ENCODE measurements at places on chromosomes 1 and 21.

DNA sequence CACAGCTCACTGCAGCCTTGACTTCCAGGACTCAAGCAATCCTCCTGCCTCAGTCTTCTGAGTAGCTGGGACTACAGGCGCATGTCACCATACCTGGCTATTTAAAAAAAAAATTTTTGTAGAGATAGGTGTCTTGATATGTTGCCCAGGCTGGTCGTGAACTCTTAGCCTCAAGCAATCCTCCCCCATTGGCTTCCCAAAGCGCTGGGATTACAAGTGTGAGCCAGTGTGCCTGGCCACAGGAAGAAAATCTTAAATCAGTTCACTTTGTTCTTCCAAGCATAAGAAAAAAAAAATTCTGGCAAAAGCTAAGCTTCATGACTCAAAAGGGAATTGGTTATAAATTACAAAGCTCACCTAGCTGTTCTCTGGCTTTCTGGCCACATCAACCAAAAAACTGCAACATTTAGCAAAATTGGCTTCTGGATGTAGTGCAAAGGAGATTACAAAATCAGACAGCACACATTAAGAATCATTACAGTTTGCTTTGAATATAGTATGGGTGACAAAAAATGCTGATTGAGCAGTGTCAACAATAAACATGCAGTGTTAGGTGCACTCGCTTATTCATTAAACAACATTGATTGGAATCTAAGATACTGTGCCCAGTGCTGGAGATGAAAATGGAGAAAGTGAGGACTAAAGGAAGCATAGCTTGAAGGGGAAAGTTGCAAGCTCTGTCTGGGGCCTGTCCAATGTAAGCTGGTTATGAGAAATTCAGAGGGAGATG lies 76.7 kb downstream of the KCTD3 start:
- DNase-seq = no peak

DNA sequence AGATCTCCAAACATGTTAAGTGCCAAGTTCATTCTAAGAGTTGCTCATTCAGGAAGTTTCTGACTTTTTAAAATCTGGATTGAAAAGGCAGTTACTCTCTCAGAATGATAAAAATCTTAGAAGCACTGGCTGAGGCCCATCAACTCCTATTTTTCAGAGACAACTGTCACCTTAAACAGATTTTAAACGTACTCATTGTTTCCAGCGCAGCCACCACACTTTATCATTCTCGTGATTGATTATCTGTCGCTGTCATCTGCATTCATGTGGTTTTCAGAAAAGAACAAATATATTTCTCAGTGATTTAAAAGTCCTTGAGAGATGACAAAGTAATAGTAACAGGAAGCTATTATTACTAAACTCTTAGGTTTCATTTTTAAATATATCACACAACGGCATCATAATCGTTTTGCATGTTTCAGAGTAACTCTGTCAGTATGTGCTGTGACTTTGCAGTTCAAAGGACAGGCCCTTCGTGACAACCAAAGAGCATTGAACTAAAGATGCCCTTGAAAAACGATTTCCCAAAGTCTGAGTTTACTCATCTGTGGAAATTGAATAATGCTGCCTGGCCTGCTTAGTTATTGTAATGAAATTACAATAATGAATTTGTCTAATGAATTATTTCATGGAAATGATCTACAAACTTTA lies 14.9 kb upstream of the KCNK1 start:
- DNase-seq = no peak

- no peak for DNase-seq
These were observed 2.8 kb upstream of the ZBTB7B start for GRCh38 chr1:154999571-155000410.

GRCh38 chr1:25858494-25858893 lies 763 bp downstream of the AUNIP start:
- DNase-seq = no peak

- DNase-seq = no peak
These were observed 140.3 kb downstream of the SLC30A10 start for GRCh38 chr1:219788091-219788490.

GRCh38 chr1:230940848-230941247 lies 37.8 kb downstream of the TTC13 start:
- no peak for DNase-seq

DNA sequence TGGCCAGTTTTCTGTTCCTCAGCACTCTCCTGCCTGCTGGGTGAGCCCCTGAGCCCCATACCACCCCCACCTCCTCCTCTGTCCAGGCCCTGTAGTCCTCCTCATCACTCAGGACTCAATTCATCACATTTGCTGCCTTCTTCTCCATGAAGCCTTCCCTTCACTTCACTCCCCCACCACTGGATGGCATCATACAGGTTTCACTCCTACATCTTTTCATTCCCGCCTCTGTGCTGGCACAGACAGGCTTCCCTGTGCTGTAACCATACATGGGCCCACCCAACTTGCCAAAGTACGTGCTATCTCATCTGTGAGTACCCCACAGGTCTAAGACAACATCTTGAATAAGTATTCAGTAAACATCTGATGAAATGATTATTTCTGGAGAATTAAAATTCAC lies 56.9 kb downstream of the SLC45A1 start:
- no peak for DNase-seq
